ENCODE measurements at places on chromosomes 1 and 21.

DNA sequence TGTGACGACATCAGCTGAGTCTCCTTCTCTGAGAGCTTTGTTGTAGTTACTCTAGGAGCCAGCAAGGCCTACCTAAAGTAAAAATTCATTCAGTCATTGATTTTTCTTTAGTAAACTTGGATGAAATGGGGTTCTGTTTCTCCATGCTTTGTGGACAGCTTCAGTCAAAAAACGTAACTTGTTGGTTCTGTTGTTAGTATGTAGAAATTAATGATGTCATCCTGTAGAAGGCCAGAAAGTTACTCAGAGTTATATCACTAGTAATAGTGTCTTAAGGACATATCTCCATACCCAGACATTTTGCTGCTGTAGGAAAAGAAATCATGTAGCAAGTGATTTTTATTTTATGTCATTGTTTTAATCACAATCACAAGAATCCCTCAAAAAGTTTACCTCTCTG, 43.0 kb downstream of the KDM1A start:
- no peak for DNase-seq

DNA sequence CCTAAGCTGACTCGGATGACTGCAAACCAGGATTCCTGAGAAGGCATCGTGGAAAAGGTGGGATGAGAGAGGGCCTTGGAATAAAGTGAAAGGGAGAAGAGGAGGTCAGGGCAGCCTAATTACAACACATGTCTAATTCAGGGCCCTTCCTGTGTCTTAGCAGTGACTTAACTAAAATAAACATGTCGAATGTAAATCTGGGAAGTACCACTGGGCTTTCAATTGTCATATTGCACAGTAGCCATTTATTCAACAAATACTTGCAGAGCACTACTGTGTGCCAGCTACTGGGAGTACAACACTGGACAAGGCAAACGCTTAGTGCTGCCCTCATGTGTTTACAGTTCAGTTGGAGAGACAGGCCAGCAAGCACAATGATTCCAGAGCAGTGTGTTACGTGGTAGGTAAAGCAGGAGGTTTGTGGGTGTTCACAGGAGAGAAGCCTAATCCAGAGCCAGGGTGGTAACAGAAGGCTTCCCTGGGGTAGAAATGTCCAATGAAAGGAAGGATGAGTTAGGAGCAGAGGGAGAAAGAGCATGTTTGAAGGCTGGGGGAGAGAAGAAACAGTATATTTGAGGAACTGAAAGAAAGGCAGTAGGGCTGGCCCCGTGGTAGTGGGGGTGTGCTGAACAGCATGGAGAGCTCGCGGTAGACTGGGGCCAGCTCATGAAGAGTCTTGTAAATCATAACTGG, 38.0 kb upstream of the RASAL2 start:
- no peak for DNase-seq

- DNase-seq, result no peak
Measured at GRCh38 chr1:21290546-21290944, 282 bp upstream of the ECE1 start.

DNA sequence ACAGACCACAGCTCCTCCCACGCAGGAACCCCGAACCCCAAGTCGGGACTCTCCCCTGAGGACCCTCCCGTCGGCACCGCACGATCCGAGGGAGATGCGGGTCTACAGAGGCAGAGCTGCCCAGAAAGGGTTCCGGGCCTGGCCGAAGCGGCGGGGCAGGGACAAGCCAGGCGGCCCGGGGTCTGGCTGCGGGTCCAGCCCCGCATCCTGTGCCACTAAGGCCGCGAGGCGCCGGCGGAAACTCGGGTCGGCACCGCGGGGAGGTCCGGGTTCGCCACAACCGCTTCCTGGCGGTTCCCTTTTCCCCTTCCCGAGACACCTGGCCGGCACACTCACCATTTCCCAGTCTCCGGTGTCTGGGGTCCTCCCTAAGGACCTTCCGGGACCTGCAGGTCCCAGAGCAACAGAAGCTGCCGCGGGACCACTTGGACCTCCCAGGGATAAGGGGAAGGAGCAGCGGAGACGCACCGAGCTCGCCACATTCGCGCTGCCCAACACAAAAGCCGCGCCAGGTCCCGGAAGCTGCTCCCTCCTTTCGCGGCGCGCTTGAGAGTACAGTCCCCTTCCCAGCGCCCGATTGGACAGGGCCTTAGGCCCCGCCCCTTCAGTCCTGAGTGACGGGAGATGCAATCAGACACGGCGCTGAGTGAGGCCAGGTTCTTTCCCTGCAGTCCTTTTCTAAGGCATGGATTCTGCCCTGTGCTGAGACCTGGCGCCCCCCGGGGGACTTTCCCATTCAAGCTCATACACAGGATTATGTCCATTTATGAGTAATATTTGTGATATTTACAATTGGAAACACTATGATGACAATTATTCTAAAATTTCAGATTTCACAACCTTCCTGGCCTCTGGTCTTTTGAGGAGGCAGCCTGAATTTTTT, at the start of gene ZNF670:
ZNF670 (minus strand) TSS at position 554 of the 883 bp plus-strand sequence; CDS start at position 339, 215 bp downstream.
- DNase-seq, result peak; percentile 96

- DNase-seq, result no peak
Measured at GRCh38 chr1:109618661-109619575, 498 bp downstream of the GNAT2 start.

DNA sequence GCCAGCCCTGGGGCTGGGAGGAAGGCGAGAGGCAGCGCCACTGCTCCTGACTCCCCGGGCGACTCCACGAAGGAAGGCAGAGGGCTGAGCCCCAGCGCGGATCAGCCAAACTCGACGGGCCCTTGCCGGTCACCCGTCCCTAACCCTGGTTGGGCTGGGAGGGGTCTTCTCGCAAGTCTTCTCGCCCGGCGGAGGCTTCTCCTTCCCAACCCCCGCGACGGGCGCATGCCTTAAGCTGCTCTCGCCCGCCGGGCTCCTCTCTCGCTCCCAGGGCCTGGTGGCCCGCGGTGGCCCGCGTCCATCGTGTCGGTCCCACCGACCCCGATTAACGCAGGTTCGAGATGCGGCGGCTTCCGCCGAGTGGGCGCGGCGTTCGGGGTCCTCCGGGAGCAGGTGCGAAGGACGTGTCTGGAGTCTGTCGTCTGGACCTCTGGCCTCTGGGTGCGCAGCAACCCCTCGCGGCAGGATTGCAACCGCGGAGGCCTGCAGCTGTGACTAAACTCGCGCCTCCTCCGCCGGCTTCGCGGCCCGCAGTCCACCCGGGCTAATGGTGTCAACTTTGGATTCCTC, 29.0 kb upstream of the PPM1J start:
- DNase-seq, result no peak
